Stimulated activated CD4-positive, alpha-beta T cell treated with anti-CD3 and anti-CD28 coated beads, Interleukin-15, amount 100 ng/mL, for 1 hour (primary cell): ENCODE measurements at places on chromosomes 1 and 21.

DNA sequence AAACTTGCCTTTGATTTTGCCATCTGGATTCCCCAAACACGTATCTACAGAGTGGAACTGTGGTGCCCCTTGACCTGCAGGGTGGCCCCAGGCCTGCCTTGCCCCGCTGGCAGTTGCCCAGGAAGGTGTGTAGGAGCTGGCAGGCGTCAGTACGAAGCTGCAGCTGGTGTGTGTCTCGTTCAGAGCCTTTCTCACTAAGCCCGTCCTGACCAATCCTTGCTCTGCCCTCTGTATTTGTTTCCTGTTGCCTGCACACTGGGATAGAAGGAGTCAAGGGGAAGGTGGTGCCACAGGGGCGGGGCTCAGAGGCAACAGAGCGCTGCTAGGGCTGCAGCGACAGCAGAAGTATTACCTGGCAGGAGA is 5.2 kb upstream of the VSIG8 start:
- no peak for DNase-seq

DNA sequence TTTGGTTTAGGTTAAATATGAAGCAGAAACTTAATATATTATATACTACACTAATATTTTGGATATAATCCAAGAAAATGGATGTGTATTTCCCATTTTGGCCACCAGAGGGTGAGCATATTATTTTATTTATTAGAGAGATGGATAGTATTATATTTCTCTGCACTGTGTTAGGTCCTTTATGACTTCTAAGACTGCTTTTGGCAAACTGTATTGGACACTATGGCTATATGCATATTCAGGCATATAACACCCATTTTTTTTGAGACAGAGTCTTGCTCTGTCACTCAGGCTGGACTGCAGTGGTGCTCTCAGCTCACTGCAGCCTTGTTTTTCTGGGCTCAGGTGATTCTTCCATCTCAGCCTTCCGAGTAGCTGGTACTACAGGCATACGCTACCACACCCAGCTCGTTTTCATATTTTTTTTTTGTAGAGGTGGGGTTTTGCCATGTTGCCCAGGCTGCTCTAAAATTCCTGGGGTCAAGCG is 17.8 kb upstream of the PGM1 start:
- DNase-seq = no peak

GRCh38 chr21:38664841-38665240 is 140.9 kb upstream of the ETS2 start:
- DNase-seq = no peak

DNA sequence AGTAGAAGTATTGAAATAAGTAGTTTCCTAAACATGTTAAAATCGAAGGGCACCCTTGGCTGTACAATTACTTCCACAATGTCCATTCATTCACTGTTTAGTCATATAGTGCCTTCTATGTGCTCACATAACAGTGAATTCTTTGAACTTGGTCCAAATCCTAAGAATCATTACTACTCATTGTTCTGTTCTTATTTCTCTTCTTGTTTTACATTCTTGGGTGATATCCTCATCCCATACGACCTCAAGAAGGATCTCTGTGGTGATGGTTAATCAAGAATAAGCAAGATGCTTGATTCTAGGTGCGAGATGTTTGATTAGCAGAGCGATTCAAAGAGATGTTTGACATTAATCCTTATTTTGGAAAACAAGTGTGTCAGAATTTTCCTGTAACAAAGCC is 667.4 kb upstream of the ZP4 start:
- DNase-seq = no peak

DNA sequence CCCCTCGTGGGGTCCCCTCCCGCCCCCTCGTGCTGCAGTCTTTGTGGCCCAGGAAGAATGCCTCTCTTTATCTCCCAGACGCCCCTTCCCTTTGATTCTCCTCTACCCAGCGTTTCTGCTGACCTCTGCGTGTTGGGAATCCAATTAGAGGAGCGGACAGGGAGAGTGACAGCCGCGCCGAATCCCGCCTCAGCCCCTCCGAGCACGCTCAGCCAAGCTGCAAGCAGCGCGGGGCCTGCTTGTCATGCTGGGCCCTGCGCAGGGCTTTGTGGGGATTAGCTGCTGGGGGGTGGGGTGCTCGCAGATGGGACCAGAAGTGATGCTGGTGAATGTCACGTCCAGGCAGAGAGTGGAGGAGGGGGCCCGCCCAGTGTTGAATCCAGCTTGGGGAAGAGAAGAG is 91.1 kb downstream of the EPHB2 start:
- DNase-seq = no peak
